ENCODE measurements at places on chromosomes 1 and 21.

GRCh38 chr1:215489771-215490565 is 77.1 kb upstream of the KCTD3 start:
- DNase-seq, result no peak

GRCh38 chr1:199460933-199461332 is 566.6 kb upstream of the NR5A2 start:
- DNase-seq, result no peak

GRCh38 chr1:25770541-25771220 is 29.3 kb upstream of the SELENON start:
- no peak for DNase-seq

GRCh38 chr1:10754568-10755329 is 41.7 kb downstream of the CASZ1 start:
- no peak for DNase-seq

GRCh38 chr1:173444757-173445156 is 32.4 kb upstream of the PRDX6 start:
- DNase-seq, result no peak

DNA sequence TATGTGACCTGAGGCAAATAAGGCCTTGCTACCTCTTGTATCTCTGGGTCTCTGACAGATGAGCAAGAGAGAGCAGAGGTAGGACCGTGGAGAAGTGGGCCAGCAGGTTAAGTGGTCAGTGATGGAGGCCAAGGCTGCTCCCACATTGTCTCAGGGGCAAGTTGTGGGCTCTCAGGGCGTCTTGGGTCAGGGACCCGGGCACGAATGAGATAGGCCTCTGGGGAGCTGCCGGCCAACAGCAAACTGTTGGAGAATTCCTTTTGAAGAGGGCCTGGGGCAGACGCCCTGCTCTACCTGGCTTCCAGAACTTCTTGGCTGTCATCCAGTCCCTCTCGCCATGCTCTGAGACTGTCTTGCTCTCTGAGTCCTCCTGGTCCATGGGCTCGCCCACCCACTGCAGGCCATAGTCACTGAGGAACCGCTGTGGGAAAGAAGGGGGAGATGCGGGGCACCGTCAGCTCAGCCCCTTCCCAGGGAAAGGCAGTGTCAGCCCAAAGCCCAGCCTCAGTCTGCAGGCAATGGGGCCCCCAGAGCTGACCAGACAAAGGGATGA is 12.4 kb downstream of the UBXN11 start:
- no peak for DNase-seq

DNA sequence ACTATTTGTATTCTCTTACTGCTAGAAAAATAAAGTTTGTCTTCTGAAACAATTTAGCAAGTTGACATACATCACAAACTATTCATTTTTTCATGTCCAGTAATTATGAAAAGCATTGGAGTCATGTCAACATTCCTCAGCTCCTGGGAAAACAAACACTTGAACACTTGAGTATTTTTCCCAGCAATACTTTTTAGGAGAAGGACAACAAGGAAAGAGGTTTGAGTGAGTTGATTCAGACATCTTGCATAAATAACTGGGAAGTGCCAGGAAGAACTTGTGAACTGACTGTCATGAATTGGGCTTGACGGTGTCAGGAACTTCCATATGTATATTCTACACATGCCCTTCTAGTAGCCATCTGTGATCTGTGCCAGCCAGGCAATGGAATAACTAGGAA is 195.6 kb downstream of the HMCN1 start:
- DNase-seq, result peak; percentile 61

DNA sequence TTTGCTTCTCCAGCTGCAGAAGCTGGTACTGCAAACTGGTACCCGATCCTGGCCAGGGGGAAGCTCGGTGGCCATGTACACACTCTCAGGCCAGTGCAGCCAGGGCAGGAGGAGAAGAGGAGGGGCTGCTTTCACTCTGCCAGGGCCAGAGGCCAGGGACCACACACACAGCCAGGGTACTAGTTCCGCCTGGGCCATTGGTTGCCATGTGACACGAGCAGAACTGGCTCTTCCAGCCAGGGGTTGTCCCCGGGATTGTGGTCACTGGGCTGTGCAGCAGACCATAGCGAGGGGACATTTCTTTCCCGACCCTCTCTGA is 3.7 kb upstream of the SHISAL2A start:
- no peak for DNase-seq

- no peak for DNase-seq
Measured at GRCh38 chr1:9805006-9805508, 18.7 kb downstream of the CLSTN1 start.

DNA sequence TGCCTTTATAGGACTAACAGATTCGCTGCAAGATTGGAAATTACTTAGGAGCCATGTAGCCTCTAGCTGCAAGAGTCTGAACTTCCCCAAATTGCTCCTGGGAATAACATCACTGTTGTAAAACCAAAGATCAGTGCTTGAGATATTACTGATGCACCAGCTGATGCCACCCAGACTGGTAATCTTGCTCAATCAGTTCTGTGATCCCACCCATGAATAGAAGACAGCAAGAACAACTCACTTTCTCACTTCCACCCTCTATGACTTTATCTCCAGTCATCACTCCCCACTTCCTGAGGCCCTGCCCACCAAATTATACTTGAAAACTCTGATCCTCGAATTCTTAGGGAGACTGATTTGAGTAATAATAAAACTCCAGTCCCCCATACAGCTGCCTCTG is 1011.1 kb downstream of the PLA2G4A start:
- no peak for DNase-seq

GRCh38 chr1:178031856-178032320 is 62.0 kb upstream of the RASAL2 start:
- DNase-seq, result peak; percentile 88

DNA sequence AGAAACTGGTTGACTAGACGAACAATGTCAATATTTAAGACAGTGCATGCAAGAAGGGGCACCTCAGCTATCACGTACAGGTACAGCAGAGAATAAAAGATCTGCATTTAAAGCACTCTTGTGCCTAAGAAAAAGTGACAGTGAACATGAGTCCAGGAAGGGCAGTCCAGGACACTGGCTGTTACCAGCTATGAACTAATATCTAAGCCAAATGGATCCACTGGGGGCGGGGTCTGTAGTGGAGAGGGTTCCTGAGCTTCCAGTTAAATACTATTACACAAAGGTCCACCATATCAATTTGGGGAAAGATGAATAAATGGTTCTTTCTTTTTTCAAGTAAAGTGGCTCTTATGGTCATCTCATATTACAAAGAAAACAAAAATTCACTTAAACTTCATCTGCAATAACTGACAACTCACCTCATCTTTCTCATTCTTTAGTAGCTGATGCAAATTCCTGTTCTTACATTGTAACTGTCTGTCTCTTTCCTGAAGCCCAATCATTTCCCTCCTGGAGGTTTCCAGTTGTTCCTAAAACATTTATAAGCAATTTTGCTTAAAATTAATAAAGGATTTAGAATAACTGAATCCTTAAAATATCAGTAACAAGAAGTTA is 24.5 kb downstream of the SSX2IP start:
- no peak for DNase-seq

- DNase-seq, result no peak
Measured at GRCh38 chr1:164753521-164754077, 194.6 kb downstream of the PBX1 start.

DNA sequence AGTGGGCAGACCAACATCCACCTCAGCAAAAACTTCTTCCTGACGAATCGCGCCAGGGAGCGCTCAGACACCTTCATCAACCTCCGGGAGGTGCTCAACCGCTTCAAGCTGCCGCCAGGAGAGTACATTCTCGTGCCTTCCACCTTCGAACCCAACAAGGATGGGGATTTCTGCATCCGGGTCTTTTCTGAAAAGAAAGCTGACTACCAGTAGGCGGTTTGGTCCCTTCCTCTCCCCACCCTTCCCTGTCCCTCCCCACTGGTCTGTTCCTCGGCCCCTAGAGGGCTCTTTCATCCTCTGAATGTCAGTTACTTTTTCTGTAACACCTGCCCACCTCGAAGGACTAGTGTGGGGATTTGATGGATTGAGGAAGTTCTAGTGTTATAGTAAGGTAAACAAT is 46.9 kb downstream of the CAPN2 start:
- no peak for DNase-seq

DNA sequence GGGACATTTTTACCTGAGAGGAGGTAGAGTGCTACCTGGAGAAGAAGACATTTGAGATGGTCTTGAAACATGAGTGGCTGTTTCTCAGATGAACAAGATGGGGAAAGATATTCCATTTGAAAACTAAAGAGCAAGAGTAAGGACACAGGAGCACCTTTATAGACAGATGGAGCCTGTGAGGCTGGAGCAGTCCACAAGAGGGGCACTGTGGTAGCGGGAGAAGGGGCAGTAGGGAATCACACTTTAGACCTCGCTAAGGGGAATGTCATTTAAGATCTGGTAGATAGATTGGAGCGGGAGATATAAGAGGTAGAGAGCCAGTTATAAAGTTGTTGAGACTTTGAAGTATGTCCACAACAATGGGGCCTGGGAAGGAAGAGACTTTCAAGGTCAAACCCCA is 23.4 kb downstream of the DYNLT5 start:
- DNase-seq, result no peak

DNA sequence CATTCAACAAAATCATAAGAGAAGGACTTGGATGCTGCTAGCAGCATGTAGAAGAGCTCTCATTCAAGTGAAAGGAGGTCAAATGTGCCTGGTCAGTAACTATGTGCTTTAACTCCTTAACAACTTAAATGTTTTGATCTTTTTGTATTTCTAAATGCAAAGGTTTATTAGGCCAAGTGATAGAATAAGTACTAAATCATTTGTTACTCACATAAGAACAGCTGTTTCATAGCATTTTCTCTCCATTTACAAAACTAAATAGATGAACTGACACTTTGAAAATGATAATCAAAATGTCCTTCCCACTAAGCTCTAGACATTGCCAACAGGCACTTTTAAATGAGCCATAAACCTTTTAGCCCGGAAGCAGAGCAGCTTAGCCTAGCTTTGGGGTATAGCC is 254.3 kb upstream of the PRMT6 start:
- DNase-seq, result no peak

GRCh38 chr1:24584171-24584647 is 28.3 kb downstream of the NCMAP start:
- no peak for DNase-seq

- no peak for DNase-seq
Measured at GRCh38 chr21:35854281-35854680, 206.0 kb downstream of the SETD4 start.

GRCh38 chr1:27001570-27002360 is 8.3 kb downstream of the TRNP1 start:
- DNase-seq, result peak; percentile 69

DNA sequence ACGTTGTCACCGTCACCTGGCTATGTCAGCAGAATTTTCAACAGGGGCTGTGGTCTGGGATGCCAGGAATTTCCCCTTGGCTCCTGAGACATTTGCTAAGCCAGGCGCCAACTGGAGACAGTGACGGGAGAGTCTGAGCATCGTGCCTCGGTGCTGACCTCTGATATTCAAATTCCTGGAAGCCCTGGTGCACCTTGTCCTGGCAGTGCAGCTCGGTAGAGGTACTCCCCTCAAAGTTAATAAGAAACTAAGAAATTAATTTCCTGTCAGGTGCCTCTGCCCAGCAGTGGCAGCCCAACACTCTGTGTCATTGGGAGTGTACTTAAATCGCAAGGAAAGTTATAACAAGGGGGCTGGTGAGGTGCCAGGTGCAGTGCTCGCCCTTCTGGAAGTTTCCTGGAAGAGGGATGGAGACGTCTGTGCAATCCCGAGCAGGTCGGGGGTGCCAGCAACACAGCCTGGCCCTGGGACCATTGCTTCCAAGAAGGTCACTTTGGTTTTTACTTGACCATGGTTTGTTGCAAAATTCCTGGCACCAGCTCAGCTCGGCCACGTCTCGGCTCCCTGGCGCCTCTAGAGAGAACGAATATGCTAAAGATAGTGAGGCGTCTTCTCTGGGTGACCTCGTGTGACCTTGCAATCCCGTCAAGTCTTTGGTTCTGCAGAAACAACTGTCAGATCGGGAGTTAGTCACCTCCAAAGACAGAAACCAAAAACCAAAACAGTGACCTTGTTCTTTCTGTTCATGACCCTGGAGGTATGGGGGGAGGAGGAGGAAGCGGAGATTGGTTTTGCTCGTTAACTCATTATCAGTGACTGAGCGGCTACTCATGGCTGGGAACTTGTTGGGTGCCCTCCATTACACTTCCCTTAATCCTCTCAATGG is 149.5 kb upstream of the VAMP3 start:
- no peak for DNase-seq

GRCh38 chr1:26747048-26747447 is 40.7 kb upstream of the PIGV start:
- no peak for DNase-seq

- no peak for DNase-seq
Measured at GRCh38 chr1:209457401-209458125, 126.0 kb upstream of the CAMK1G start.

DNA sequence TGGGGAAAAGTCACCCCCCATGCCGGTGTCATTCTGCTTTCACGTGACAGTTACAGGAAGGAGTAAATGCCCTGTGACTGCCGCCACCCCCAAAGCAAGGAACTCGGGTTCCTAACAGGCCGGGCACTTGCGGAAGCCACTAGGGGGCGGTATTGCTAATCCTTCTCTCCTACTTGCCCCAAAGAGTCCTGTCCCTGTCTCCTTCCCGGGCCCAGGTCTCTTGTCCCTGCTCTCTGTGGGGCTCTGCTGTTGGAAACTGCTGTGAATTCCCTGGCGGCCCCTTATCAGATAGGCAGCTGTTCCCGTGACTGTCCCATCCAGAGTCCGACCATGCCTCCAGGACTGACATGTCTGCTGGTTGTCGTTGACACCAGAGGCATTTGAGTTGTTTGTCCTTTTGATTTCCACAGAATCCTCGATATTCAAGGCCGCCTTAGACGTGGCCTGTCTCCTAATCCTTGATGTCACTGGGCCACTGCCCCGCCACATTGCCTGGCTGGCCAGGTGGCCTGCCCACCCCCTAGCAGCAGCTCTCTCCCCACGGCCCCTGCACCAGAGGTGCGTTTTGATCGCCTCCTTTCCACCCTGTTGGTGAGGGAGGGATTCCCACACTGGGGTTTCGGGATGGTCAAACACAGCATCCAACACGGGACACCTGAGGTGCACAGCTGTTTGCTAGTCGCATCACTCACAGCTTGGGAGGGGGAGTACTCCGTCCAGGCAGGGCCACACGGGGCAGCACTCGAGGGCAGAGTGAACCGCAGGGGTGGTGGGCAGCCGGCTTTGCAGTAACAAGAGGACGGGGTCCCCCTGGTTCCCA is 37.3 kb downstream of the CHAF1B start:
- DNase-seq, result peak; percentile 10

- DNase-seq, result peak; percentile 30
Measured at GRCh38 chr1:168136709-168137514, at the start of gene GPR161. Gene GPR161 (minus strand): TSS chr1:168136930. CDS start chr1:168104850, 32,080 bp downstream.

GRCh38 chr1:65979136-65980044 is 186.7 kb downstream of the PDE4B start:
- no peak for DNase-seq
